ENCODE measurements at places on chromosomes 1 and 21.

GRCh38 chr1:228992907-228993535, 257.7 kb downstream of the RHOU start:
- DNase-seq = no peak

GRCh38 chr1:229028544-229028943, 242.4 kb upstream of the RAB4A start:
- no peak for DNase-seq

DNA sequence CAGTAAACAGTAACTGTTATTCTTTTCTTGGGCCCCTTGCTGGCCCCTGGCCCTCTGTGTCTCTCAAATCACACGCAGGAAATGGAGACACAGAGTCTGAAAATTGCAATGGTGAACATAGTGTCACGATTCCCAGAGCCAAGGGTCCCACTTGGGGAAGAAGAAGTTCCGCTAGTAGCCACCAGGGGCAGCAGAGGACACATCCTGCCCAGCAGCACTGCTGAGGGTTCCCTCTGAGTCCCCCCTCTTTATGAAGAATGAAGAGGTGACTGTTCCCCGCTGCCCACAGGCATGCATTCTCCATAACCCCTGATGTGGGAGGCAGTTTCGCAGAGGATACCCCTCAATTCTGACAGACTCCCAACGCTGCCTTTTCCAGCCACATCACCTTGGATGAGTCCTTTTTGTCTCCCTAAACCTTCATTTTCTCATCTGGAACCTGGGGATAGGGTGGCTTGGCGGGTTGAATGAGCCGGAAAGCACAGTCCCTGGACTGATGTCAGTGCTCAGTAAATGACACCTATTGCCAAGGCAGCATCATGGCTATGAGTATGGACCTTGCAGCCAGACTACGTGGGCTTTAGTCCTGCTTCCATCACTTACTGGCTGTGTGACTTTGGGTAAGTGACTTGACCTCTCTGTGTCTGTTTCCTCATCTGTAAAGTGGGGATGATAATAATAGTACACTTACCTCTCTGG, 238.0 kb upstream of the TMEM51 start:
- DNase-seq = no peak

DNA sequence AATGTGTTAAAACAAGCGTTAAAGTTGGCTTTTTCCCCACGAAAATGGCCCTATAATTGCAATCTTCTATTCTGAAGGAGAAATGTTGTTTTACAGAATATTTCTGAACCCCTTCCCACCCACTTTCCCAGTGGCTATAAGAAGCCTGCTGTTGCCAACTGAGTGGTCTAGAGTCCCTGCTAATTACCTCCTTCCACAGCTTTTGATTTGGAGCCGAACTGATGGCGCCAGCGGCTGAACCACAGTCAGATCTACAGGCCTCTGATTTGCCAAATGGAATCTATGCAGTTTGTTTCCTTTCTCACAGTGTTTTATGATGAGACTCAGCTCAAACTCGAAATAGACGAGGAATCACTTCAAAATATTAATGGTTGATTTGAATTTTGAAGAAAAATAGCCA, 76.0 kb upstream of the C1orf105 start:
- no peak for DNase-seq

DNA sequence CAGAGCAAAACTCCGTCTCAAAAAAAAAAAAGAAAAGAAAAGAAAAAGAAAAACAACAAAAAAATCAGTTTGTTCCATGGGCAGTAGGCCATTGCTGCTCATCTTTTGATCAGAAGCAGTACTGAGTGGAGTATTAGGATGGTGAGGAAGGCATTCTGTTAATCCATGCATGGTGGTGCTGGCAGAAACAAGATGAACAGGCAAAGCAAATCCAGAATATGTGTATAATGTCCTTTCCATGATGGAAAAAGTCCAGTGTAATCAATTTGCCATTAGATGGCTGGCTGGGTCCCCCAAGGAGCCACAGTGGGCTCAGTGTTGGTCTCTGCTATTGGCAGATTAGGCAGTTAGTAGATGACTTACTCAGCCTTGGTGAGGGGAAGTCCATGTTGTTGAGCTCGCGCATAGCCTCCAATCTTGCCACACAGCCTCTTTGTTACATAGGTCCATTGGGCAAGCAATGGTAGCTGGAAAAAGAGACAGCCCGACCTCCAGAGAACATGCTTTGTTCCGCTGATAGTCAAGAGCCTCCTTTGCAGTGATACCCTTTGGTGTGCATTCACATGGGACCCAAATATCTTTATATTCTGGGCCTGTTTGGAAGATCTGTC, 23.3 kb downstream of the H3-3A start:
- no peak for DNase-seq

DNA sequence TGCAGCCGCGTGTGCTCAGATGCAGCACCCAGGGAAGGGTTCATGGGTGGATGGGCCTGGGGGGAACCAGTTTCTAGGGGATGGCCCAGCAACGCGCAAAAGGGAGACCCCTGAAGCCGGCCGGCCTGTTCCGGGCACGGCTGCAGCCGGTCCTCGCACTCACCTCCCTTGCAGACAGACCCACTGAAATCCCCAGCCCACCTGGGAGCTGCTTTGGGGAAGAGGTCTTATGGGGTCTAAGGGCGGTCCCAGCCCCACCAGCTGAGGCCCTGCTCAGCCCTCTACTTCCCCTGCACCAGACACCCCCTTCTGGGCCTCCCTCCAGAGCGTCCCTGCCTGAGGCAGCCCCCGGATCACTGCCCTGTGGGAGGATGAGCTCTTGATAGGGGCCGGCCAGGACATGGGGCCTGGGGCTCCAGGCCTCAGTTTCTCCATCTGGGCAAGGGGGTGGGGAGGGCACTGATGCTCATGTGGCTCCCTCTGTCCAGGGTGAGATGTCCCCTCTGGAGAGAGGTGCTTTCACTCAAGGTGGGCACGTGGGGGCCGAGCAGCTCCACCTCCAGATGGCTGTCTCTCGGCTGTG, 20.0 kb upstream of the TTC34 start:
- DNase-seq = no peak

GRCh38 chr1:5110508-5110907, 456.1 kb downstream of the AJAP1 start:
- no peak for DNase-seq

GRCh38 chr1:53172426-53173128, 24.0 kb upstream of the CPT2 start:
- peak; percentile 79 for DNase-seq

GRCh38 chr1:156475568-156476500, 24.7 kb downstream of the MEF2D start:
- DNase-seq = peak; percentile 64
